ENCODE measurements at places on chromosomes 1 and 21.
A peak's percentile ranks its signal among the peaks of the same experiment; 100 is the strongest.

DNA sequence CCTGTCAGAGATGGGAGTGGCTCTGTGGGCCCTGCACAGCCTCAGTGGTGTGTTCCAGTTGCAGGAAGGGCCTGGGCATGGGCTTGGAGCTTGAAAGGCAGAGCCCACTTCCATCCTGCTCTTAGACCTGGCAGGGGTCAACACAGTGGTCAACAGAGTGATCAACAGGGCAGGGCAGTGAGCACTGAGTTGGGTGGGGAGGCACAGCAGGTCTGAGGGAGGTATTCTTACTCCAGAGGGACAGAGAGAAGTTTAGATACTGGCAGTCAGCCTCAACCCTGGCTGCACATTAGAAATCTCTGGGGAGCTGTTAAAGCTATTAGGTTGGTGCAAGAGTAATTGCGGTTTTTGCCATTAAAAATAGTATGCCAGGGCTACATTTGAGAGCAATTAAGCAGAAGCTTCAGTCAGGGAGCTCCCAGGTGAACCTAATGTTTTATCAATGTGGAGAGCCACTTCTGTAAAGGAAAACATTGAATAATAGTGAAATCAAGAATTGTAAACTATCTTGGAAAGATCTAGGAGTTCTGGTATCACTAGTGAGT is 37.7 kb downstream of the SH3BGR start:
- peak; percentile 50 for DNase-seq

GRCh38 chr1:232686346-232686745 is 56.4 kb upstream of the SIPA1L2 start:
- no peak for DNase-seq

DNA sequence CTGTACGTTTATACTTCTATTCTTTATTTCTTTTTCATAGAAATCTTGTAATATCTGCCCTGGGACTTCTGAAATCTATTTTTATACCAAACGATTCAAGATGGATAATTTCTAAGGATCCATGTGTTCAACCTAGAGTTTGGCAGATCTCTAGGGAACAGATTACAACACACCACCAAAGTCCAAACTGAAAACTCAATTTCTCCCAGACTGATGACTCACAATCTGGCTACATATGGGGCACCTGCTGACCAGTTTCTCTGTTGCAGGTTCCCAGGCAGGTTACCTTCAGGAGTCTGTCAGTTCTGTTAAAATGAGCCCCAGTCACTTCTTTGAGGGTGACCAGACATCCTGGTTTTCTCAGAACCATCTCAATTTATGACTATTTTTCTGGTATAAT is 439.4 kb downstream of the GPATCH2 start:
- no peak for DNase-seq

DNA sequence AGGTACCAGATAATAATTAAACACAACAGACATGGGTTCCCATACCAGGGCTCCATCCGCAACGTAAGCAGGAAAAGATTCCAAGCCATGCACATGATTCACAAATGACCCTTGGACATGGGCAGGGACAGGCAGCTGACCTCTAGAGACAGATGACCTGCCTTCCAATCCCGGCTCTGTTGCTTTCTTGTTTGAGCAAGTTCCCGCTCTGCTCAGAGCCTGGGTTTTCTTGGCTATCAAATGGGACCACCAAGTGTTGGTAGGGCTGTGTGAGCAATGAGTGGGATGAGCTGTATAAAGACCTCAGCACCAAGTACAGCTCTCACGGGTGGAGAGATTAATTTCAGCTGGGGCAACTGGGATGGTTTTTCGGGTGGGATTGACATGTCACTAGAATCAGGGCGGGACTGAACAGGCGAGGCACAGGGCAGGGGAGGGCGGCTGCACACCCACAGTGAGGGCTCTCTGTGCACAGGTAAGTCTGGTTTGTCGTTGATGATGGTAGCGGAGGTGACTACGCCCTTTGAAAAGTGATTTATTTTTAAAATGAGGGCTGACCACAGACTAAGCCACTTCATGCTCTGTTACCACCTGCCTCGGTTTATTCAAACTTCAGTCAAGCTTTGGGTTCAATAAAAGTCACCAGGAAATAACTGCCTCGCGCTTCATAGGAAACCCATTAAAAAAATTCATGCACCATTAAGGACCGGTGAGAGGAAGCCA is 57.5 kb upstream of the IFFO2 start:
- DNase-seq: no peak

- DNase-seq: no peak
These were observed 17.8 kb upstream of the PPP2R5A start for GRCh38 chr1:212267460-212267859.

DNA sequence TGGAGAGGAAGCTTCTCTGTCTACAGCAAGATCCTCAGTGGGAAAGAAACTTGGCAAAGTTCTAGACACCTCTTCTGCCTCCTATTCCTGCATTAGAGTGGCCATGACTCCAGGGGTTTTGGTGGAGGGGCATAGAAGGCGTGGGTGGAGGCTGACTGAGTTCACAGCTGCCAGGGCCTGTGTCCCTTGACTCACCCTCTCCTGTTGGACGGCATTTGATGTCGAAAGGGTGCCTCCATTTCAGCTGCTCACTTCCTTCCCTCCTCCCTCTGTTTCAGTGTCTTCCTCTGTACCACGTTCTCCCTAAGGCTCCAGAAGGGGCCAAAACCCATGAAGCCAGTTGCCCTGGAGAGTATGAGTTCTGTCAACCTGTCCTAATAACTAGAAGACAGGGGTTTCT is 632 bp downstream of the TMEM79 start:
- no peak for DNase-seq

Data from NCI-H1417 (cell line).